Stimulated activated CD4-positive, alpha-beta T cell treated with anti-CD3 and anti-CD28 coated beads, Interleukin-1b, Interleukin-23, amount 100 ng/mL, for 48 hours (primary cell): ENCODE measurements at places on chromosomes 4 and X.

GRCh38 chr4:184513802-184514120 lies 39.4 kb upstream of the IRF2 start:
- no peak for DNase-seq

GRCh38 chr4:40924096-40924792 lies 174.5 kb downstream of the NSUN7 start:
- DNase-seq: peak; percentile 83

DNA sequence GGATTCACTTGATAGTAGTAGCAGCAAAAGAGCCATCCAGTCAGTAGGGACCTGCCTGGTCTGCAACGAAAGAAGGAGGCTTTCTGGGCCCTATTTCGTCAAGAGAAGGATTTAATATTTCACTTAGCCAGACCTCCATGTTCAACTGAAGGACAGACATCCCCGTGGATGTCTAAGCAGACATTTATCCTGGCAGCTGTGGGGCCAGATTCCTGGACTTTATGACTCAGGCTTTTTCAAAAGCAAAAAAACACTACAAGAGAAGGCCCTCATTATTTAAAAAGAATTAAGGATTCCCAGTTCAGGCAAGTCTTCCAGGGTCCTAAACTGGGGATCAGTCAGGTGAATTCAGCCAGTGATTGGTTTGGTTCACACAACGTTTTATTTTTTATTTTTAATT lies 88.5 kb upstream of the TSPAN5 start:
- no peak for DNase-seq

- DNase-seq: no peak
Measured at GRCh38 chr4:105058177-105058812, 88.4 kb upstream of the TET2 start.

- no peak for DNase-seq
Measured at GRCh38 chrX:122272011-122272410, 912.1 kb upstream of the GRIA3 start.

- no peak for DNase-seq
Measured at GRCh38 chr4:104138116-104138515, 356.6 kb downstream of the CXXC4 start.

- DNase-seq: no peak
Measured at GRCh38 chr4:100979736-100980135, 367.6 kb downstream of the PPP3CA start.

DNA sequence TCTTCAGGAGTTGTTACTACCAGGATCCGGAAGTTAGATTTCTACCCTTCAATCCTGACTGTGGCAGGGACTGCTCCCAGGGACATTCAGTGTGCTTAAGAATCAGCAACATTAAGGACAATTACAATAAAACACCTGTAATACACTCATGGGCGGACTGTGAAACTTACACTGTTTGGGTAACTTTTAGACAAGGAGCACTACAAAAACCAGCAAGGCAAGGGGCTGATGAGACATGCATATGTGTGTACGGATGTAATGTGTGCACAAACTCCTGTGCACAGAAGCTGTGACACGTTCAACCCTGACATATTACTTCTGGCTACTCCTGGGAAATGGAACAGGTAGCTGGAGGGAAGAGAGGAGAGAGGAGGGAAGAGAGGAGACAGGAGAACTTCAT lies 75.8 kb downstream of the FAT1 start:
- DNase-seq: no peak

DNA sequence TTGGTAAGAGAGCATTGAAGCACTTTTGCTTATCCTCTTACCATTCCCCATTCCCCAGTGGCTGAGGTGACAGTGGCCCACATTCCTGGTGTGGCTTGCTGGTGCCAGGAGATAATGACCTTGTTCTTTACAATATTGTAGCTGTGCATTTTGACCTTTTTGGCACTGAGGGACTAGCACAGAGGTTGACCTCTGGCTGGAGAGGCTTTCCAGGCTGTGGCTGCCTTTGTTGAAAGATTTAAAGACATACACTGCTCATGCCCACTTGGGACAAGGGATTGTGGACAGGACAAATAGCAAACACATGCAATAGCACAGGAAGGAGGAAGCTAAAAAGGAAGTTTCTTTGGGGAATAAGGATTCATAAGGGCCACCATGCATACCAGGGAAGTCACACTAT lies 65.4 kb downstream of the ARHGEF9 start:
- DNase-seq: no peak

DNA sequence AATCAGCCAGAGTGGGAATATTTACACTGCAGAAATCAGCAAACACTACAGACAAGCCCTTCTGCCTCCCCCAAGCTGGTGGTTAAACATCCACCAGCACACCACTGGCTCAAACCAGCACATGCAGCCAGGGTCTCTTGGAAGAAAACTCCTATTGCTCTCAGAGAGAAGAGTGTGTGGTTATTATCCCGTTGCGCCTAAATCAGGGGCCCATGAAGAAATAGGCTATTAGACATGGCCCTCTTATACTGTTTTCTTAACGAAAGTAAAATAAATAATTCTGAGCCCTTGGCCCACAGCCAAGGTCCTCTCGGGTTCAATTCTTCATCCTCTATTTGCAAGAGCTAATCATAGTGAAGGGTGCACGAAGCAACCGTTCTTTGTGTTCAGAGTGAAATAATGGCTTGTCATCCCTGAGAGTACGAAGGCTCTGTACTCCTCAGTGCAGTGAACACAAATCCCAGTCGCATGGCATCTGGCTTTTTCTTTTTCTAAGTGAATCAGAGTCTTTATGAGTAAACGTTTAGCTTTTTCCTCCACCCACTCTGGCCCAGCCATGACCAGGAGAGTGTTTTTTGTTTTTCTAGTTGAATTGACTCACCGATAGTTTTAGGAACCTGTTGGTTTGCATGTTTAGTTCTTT lies 33.4 kb upstream of the RBM47 start:
- peak; percentile 67 for DNase-seq

GRCh38 chr4:64465263-64465662 lies 56.0 kb upstream of the TECRL start:
- no peak for DNase-seq

DNA sequence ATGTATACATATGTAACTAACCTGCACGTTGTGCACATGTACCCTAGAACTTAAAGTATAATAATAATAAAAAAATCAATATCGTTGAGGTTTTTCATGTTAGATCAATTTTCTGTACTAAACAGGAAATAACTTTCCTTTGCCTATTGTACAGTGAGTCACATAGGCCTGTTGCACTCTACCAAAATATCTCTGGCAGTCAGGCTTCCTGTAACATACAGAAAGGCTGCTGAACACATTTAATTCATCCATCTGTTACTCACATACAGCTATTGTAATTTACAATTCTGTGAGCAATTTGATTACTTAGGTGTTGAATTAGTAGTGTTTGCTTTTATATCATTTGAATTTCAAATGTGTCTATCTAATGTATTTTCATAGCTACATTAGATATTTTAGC lies 427.8 kb downstream of the TMA16 start:
- no peak for DNase-seq

- DNase-seq: no peak
Measured at GRCh38 chr4:84501721-84502267, 2.7 kb upstream of the NKX6-1 start.

- no peak for DNase-seq
Measured at GRCh38 chr4:89353514-89353913, 45.9 kb upstream of the GPRIN3 start.

GRCh38 chrX:123731258-123731986 lies 1.4 kb downstream of the THOC2 start:
- peak; percentile 4 for DNase-seq

- no peak for DNase-seq
Measured at GRCh38 chr4:53591372-53591892, at the start of gene LNX1. TSS of gene LNX1 (minus strand) at chr4:53591486. CDS start at chr4:53574002, 17,484 bp downstream.

- no peak for DNase-seq
Measured at GRCh38 chr4:25174674-25175073, 14.4 kb upstream of the SEPSECS start.

- DNase-seq: no peak
Measured at GRCh38 chrX:43474321-43474720, 181.8 kb upstream of the MAOA start.

DNA sequence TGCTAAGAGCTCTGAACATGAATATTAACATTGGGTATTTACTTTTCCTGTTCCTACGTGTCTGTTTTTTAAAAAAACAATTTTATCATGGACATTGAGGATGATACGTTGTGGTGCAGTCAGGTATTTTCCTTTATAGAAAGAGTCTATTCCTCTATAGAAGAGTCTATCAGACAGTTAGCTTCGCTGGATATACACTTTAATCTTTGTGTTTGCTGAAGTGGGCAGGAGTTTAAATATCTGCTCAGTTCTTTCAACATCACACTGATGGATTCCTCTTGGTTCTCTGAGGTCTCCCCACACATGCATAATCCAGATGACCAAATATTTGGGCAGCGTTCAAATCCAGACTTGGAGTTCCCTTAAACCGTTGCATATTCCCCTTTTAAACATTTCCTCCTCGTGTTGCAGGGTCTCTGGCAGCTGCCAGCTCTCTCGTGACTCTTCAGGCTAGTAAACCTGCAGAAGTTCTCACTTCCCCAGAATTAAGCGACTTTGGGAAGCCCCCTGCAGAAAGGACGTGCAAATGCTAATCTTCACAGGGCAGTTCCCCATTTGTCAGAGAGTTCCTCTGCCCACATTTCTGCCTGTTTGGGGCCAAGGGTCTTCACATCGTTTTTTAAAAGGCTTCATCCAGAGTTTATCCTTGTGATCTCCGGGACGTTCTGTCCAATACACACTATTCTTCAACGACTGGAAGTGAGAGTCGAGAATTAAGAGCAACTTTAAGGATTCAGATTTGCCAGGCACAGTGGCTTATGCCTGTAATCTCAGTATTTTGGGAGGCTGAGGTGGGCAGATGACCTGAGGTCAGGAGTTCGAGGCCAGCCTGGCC lies 20.5 kb upstream of the DHRSX start:
- DNase-seq: no peak

GRCh38 chr4:105808750-105809041 lies 86.6 kb upstream of the NPNT start:
- DNase-seq: no peak

- no peak for DNase-seq
Measured at GRCh38 chr4:10728016-10728415, 43.4 kb upstream of the CLNK start.

DNA sequence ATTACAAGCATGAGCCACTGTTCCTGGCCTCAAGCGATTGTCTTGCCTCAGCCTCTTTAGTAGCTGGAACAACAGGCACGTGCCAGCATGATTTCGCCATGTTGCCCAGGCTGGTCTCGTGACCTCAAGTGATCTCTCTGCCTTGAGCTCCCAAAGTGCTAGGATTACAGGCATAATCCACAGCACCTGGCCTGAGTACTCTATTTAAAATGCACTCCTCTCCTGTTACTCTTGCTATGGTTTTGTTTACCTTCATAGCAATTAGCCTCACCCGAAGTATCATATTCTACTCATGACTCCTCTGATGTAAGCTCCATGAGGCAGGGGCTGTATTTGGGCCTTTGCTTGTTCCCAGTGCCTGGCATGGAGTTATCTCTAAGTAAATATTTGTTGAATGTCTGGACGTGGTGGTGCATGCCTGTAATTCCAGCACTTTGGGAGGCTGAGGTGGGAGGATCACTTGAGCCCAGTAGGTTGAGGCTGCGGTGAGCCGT lies 92.5 kb upstream of the SLC34A2 start:
- DNase-seq: no peak

- no peak for DNase-seq
Measured at GRCh38 chrX:82058728-82059127, 856.8 kb downstream of the SH3BGRL start.

- no peak for DNase-seq
Measured at GRCh38 chrX:40444798-40445496, 135.8 kb upstream of the ATP6AP2 start.

GRCh38 chr4:184688447-184688846 lies 38.9 kb downstream of the PRIMPOL start:
- peak; percentile 66 for DNase-seq

- DNase-seq: no peak
Measured at GRCh38 chr4:35772291-35772690, 472.0 kb downstream of the ARAP2 start.
